Stimulated activated CD4-positive, alpha-beta T cell treated with anti-CD3 and anti-CD28 coated beads, TNF-alpha, amount 100 ng/mL, for 24 hours (primary cell): ENCODE measurements at places on chromosomes 4 and X.

GRCh38 chr4:70930530-70931256 is 28.5 kb downstream of the MOB1B start:
- no peak for DNase-seq

- no peak for DNase-seq
These were observed 6.1 kb downstream of the SGCB start for GRCh38 chr4:52032005-52032404.

- no peak for DNase-seq
These were observed 1646.9 kb upstream of the ADGRL3 start for GRCh38 chr4:59553063-59553720.

DNA sequence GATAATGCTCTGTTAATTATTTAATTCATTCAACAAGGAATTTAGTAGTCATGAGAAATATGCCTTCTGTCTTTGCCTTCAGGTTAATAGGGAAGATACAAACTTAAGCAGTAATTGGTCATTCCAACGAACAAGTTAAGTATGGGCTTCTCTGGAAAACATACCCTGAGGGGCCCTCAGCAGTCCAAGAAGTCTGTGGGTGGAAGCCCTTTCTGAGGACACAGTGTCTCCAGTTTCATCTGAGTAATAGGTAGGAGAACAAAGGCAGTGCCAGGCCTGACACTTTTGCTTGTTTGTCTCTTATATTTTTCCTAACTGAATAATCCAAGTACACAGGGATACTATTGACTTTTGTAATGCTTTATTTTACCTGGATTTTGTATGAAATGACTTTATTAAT is 262.5 kb downstream of the FBXW7 start:
- DNase-seq: no peak

- no peak for DNase-seq
These were observed 272.5 kb downstream of the EVC2 start for GRCh38 chr4:5435823-5436222.

- no peak for DNase-seq
These were observed 70.5 kb upstream of the COX18 start for GRCh38 chr4:73139991-73140390.

DNA sequence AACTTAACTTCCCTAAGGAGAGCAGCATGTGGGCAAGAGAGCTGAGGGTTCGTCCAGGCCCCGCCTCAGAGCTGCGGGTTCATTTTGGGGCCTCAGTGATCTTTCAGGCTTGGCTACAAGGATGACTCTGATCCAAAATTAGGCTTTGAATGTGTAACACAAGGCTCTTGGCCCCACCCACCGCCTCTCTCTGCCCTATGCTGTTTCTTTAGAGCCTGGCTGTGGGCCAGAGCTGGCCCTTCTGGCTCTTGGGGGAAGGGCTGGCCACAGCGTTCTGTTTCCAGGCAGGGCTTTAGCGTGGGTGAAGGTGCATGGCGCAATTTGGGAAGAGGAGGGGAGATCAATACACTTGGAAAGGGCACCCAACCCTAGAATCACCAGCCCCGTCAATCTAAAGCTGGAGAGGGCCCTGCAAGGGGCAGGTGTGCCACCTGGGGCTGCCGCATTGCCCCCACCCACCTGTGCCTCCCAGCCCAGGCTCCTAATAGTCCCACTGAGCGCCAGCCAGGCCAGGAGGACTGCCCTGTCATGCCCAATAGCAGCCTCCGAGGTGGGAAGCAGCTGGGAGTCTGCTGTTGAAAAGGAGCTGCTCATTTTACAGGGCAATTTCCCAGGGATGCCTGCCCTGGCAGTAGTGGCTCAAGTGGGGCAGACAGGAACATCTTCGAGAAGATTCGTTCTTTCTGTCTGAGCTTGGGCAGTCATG is 84.5 kb upstream of the MAML3 start:
- DNase-seq: no peak

DNA sequence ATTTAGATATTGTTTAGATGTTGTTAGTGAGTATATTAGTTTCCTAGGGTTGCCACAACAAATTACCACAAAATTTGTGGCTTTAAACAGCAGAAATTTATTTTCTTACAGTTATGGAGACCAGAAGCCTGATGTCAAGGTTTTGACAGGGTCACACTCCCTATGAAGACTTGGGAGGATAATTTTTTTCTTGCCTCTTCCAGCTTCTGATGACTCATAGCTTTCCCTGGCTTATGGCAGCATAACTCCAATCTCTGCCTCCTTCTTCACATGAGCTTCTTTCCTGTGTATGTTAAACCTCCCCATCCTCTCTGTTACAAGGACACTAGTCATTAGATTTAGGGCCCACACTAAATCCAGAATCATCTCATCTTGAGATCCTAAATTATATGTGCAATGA is 20.9 kb upstream of the RAB40A start:
- no peak for DNase-seq

GRCh38 chr4:1356181-1356998 is 9.4 kb downstream of the UVSSA start:
- DNase-seq: peak; percentile 12
